ENCODE measurements at places on chromosomes 5 and 9.

GRCh38 chr5:522899-523440, 1.3 kb downstream of the SLC9A3 start:
- no peak for DNase-seq
- H3K4me1 ChIP-seq: peaks cover 5% of the 10 kb centered on the region
- no peak overlapping the region for H3K4me3 ChIP-seq
- H3K27ac ChIP-seq: no peak overlapping the region

DNA sequence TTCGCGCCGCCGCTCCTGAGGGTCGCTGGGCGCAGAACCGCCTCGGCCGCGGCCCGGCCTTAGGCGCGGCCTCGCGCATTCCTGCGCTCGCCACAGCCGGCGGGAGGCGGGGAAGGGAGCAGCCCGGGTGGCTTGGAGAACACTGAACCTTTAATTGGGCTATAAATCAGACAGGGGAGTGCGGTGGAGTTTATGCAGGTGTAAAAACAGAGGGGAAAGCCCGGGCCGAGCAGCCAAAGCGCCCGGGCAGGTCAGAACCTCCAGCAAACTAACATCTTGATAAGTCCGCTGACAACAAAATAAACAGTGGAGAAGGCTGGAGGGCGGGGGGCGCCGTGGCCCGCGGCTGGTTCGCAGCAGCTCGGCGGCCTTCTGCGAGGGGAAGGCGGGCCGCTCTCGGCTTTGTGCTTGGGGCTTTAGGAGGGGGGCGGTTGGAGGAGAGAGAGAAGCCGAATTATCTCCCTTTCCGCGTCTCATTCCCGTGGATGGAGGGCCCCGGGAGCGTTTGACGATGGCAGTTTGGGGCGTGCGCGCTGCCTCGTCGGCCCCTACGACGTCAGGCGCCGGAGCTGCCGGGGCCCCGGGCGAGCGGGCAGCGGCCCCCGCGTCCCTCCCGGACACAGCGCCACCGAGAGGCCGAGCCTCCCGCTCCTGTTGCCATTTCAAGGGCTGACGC, 11.3 kb downstream of the FOXD1 start:
- no peak overlapping the region for H3K27ac ChIP-seq
- DNase-seq: no peak

- no peaks in the 10 kb centered on the region for H3K27me3 ChIP-seq
- no peaks in the 10 kb centered on the region for H3K4me1 ChIP-seq
- H3K36me3 ChIP-seq: no peaks in the 10 kb centered on the region
- no peak overlapping the region for H3K27ac ChIP-seq
- no peak for DNase-seq
- no peak overlapping the region for H3K4me3 ChIP-seq
These were observed 209.4 kb upstream of the TLE4 start for GRCh38 chr9:79362100-79363081.

DNA sequence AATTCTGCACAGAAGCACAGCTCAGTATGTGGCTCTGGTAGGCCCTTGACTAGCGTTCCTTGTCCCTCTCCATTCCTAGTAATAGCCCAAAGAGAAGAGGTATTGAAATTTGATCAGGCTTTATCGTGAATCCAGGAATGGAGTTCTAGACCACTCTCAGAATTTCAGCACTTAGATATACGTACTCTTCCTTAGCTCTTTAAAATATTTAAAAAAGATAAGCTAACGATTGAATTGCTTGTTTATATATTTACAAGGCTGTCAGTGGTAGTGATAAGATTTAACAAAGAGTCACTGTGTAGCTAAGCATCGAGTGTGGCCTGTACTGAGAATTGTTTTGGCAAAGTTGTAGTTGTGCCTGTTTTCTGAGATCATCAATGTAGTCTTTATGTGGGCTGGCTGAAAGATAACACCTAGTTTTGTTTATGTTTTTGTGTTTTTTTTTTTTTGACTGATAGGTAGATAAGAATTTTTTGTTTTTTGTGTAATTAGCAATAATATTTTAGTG, 2.5 kb downstream of the KIAA1958 start:
- no peak overlapping the region for H3K27ac ChIP-seq
- peaks cover 12% of the 10 kb centered on the region for H3K4me1 ChIP-seq
- H3K4me3 ChIP-seq: no peak overlapping the region
- DNase-seq: no peak

GRCh38 chr9:74742191-74742790, 145.4 kb downstream of the TRPM6 start:
- H3K27ac ChIP-seq: no peak overlapping the region
- H3K4me1 ChIP-seq: no peaks in the 10 kb centered on the region
- H3K4me3 ChIP-seq: no peak overlapping the region
- no peaks in the 10 kb centered on the region for H3K36me3 ChIP-seq
- no peaks in the 10 kb centered on the region for H3K27me3 ChIP-seq
